Right lung (tissue), 10 donors: ENCODE measurements at places on chromosomes 1 and 21. TPM values are rescaled to one million over a fixed set of nuclear protein-coding genes. Genes with fewer than 3 reads are reported as not detected.
A peak's percentile ranks its signal among the peaks of the same experiment; 100 is the strongest.

MYBPHL gene
- polyA plus RNA-seq = 0.24 TPM

KRTAP19-3 gene
- polyA plus RNA-seq = not detected

MARK1 gene
- polyA plus RNA-seq = 9.1 TPM

CYP4A11 gene
- polyA plus RNA-seq = 0.08 TPM

CADM3 gene
- 2.2 TPM for polyA plus RNA-seq

DNA sequence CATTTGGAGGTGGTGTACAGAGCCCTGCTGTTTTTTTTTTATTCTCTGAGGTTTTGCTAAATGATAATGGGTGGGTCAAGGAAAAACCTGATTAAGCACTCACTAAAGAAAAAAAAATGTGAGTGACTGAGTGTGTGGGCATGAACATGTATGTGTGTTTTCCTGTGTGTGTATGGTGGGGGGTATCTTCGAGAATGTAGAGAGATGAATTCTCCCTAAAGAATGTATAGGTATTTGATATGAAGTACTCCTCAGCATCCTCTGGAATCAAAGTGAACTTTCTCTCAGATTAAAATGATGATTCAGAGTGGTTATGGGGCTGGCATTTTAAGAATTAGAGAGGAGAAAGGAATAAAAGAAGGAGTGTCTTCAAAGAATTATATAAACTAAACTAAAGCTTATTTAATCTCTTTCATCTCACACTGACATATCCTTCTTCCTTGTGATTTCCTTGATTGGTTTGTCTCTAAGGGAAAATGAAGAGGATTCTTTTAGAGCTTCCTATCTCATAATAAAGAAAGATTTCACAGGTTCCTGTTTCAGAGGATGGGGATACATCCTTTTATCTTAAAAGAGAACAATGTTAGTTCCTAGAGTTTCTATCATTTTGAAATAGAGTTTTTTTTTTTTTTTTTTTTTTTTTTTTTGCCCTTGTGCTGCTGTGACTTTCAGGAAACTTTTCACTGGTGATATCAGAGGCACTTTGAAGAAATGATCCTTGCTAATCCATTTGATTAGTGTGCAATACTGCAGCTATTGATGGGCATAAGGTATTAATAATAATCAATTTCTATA lies 23.9 kb downstream of the S1PR1 start:
- no peak for DNase-seq

DNA sequence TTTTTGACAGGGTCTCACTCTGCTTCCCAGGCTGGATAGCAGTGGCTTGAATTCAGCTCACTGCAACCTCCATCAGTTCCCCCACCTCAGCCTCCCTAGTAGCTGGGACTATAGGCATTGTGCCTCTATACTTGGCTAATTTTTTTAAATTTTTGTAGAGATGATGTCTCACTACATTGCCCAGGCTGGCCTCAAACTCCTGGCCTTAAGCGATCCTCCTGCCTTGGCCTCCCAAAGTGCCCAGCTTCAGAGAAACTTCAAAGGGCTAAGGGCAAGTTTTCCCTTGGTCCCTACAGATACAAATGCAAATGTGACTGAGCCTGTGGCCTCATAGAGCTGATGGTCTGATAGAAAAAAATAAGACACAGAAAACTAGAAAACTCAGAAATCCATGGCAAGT lies 52.9 kb upstream of the PRRC2C start:
- no peak for DNase-seq

DNA sequence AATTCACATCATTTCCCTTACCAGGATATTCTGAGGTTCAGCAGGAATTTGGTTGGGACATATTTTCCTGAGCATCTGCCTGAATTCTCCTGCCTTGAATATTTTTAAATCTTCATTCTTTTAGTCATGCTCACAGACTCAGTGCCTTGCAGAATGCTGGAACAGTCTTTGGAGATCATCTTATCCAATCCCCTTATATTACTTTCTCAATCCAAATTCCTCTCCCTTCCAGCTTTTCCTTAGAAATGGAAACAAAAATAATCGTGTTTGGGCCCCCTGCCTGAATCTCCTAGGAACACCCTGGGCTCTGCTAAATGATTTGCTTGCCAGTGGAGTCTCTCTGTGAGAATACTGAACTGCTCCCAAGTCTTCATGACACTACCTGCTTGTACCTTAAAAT lies 38.4 kb downstream of the LHX8 start:
- DNase-seq = no peak

DNA sequence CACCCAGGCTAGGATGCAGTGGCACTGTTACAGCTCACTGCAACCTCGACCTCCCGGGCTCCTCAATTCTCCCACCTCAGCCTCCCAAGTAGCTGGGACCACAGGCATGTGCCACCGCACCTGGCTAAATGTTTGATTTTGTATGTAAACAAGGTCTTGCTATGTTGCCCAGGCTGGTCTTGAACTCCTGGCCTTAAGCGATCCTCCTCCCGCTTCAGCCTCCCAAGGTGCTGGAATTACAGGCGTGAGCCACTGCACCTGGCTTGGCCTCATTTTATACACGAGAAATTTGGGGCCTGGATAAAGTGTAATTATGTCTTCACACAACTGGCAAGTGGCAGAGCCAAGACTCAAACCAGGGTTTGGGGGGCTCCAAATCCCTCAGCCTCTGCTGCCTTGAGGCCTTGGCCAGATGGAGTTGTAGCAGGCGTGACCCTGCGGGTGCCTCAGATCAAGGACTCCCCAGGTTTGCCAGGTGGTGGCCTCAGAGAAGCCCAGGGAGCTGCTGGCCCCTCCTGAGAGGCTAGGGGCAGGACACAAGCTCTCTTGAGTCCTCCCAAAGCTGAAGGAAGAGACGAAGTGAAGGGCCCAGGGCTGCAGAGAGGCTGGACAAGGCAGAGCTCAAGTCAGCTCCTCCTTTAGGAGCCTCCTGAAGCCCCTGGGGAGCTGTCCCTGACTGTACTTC lies 61.7 kb downstream of the MDM4 start:
- DNase-seq = no peak

GRCh38 chr1:22257290-22258275 lies 114.7 kb upstream of the WNT4 start:
- peak; percentile 45 for DNase-seq

DNA sequence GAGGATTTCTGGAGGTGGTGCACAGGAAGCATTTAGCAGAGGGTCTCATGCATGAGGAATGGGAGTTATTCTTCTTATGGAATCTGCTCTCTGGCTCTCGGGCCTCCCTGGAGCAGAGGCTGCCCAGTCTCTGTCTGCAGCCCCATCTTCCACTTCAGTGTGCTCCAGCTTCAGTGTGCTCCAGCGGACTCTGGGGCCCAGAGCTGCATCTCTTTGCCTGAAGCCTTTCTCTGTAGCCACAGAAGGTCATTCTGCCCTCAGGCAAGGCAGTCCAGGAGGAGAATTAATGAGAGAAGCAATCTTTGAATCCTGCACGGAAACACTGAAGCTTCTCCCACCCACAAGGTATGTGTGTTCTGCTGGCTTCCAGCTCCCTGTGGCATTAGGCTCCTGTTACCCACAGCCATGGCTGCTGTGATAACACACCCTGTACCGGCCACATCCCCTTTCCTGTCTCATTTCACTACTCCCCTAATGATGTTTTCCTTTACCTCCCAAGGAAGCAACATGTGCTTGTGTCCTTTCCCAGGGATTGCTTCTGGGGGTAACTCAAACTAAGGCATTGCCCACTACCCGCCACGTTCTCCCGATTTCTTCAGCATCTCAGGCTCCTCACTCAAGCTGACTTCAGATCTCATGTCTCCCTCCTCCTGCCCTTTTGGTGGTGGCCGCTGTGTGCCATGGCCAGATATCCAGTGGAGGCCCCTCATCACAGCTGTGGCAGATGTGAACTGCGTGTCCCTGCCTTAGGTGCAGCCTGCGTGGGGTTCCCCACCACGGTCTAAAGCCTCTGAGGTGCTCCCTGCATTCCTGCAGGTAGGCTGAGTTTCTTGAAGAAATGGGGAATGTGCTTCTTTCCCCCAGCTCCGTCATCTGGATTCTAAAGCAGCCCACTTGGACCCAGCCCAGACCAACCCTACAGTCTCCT lies 181.2 kb upstream of the GALNT2 start:
- DNase-seq = no peak

- DNase-seq = no peak
These were observed 10.5 kb upstream of the CNTN2 start for GRCh38 chr1:205032508-205032907.

GRCh38 chr1:103459346-103459745 lies 66.2 kb upstream of the RNPC3 start:
- no peak for DNase-seq

- DNase-seq = no peak
These were observed 2.1 kb downstream of the SIPA1L2 start for GRCh38 chr1:232627645-232628334.

- peak; percentile 74 for DNase-seq
These were observed 7.0 kb downstream of the PTCH2 start for GRCh38 chr1:44835738-44836675.

DNA sequence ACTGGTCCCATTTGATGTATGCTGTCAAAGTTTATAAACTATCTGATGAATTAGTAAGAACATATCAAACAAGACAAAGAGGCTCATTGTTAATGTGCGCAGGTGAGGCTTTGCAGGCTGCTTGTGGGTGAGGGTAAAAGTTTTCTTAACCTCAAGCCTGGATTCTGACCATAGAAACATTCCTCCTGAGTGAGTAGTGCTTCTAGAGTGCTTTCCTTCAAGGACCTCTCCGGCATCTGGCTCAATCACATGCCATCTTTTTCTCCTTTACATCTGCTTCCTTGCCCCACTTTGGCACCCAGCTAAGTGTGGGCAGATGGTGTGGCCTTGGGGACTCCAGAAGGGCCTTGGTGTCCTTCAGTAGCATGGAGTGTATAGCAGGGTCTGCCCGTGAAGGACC lies 104.0 kb downstream of the ROR1 start:
- DNase-seq = no peak
